Omental fat pad (tissue), 4 donors: ENCODE measurements at places on chromosomes 7 and 10. TPM values are rescaled to one million over a fixed set of nuclear protein-coding genes. Genes with fewer than 3 reads are reported as not detected.
A peak's percentile ranks its signal among the peaks of the same experiment; 100 is the strongest.

DNA sequence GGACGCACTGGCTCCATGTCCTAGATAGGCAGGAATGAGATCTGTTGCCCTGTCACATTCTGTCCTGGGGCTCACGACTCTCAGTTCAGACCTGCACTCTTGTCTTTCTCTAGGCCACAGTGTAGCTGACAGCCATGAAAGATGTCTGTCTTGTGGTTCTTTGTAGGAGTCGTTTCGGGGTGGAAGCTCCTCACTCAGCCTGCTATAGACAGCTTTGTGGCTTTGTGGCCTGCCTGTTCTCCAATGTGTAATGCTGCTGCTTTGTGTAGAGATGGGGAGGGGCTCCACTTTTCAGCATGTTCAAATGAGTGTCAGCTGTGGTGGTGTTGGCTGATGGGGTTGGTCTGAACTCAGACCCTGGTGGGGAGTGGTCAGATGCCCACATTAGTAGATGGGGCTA is 410.7 kb downstream of the ACTR3B start:
- no peak for DNase-seq

DNA sequence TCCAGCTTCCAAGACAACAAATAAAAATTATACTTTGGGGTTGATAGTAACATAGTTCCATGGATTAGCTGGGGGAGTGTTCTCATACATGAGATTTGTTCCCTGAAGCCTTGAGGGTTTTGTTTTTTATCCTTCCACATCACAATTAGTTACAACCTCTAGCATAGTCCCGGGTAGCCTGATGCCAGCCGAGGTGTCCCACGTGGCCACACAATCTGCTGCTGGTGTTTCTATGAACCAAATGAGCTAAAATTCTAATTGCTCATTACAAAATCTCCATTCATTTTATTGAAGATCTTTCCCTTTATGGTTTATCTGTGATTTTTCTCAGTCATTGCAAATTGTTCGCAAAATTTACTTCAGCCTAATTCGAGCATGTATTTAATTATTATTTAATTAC is 84.7 kb downstream of the CACNA2D1 start:
- no peak for DNase-seq

DNA sequence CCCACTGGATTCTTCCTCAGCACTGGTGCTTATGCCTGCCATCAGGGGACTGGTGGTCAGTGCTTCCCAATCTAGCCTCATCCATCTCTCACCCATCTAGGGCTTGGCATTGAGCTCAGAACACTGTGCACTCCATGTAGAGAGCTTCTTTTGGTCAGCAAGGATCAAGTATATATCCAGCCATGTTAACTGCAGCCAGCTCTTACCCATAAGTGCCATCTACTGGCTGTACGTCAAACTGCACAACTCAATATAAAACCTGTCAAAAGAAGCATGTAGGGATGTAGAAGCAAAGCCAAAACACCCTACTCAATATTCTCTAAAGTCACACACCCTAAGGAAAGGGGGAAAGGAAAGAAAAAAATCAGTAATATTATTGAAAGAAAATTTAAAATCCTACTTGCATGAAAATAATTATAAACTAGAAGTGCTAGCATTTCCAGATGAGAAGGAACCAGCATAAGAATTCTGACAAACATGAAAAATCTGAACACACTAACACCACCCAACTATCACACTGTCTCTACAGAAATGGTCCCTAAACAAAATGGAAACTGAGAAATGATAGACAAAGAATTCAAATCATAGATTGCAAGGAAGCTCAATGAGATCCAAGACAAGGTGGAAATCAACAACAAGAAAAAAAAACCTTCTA is 531.1 kb upstream of the STEAP1 start:
- DNase-seq = no peak

Gene DGKI
- total RNA-seq = 2.6 TPM

- DNase-seq = no peak
These were observed 100.6 kb downstream of the LYZL1 start for GRCh38 chr10:29389493-29389892.

DNA sequence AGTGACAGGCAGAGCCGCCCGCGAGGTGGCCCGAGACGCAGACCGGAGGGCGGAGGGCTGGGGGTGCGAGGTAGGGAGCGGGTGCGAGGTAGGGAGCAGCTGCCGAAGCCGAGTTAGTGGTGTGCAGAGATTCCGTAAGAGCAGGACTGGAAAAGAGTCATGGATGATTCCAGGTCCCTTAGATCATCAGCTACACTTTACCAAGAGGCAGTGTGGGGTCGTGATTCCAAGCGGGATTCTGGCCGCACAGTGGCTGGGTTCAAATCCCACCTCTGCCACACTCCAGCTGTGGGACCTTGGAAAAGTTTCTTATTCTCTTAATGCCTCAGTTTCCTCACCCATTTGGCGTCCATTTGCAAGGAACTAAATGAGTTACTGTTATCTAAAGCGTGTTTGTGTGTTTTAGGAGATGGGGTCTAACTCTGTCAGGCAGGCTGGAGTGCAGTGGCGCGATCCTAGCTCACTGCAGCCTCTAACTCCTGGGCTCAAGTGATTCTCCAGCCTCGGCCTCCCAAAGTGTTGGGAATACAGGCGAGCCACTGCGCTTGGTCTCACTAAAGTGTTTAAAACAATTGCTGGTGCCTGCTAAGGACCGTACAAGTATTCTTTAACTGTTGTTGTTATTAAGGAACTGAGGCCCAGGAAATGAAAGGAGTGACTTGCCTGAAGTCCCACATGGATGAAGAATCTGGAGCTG is 1.1 kb downstream of the NDUFB2 start:
- no peak for DNase-seq

Gene C10orf62
- total RNA-seq = not detected

DNA sequence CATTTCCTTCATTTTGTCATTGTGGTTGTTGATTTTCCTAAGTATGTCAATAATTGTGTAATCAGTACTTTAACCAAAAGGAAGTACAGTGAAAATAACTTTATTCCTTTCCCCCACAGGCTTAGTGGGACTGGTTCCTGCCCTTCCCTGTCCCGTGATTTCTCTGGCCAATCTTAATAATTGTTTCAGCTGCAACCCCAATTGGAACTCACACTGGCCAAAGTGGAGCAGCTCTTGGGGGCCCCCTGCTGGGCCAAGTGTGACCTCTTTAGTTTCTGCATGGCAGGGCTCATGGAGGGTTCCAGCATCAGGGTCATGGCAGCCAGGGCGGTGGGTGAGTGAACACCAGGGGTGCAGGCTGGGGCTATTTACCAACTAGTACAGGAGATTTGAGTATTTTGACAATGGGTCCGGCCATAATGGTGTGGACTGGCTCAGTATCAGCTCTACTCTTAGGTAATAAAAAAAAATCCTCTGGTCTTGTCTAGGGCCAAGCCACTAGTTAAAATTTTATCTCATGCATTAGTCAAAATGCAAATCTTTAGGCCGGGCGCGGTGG is 31.7 kb downstream of the CYCS start:
- peak; percentile 50 for DNase-seq

DNA sequence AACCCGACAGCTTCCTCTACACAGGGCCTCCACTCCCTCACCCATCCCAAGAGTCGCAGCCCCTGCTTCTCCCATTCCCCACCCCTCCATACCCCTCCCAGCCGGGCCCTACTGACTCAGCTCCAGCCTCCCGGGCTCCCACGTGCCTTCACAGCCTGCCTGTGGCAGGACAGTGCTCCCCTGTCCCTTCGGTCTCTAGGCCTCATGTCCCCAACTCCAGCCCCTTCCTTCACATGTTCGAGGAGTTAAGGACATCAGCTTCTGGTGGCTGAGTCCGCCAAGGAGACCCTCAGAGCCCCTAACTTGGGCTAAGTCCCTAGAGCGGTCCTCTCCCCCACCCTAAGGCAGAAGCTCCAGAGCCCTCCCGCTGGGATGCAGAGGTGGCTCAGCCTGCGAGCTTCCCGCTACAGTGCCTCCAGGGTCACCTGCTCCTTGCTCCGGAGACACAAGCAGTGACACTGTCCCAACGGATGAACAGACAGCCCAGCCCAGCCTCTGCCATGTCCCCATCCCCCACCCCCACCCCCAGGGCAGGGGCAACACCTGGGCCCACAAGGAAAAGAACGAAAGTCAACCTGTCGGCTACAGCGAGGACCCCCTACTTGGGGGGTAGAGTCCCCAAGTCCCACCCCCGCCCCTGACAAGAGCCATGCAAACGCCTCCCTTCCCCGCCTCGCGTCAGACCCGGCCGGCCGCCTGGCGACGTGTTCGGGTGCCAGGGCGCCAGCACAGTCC is 716 bp downstream of the SMARCD3 start:
- DNase-seq = no peak

DNA sequence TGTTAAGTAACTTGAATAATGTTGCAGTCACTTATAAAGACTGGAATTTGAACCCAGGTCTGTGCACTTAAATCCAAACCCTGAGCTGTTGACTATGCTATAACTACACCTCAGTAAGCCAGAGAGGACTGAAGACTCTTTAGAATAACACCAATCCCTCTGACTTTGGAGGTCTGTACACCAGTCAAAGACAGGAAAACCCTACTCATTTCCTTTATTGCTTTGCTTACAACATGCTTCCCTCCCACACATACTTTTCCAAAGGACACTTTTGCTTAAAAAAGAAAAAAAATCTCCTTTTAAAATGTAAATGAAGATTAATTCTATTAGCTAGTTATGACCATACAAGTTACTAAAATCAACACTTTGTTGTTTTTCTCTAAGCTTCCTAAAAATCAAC is 184.7 kb upstream of the KCTD7 start:
- DNase-seq = no peak

DNA sequence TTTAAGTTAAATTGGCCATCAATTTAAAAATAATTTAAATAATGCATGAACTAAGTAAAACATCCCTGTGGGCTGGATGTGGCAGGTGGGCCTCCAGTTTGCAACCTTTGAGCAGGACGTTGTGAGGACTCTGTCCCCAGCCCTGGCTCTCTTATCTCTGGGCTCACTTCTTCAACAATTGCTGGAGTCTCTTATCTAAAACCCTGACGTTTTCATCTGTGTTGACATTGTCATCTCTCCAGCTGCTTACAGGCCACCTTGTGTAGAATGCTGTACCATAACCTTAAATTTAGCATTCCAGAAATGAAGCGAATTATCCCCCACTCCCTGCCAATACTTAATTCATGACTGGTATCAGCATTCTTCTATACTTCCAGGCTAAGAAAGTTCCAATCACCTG is 3.2 kb upstream of the KIF5B start:
- no peak for DNase-seq

Gene ADCY1
- total RNA-seq = 2.3 TPM

DNA sequence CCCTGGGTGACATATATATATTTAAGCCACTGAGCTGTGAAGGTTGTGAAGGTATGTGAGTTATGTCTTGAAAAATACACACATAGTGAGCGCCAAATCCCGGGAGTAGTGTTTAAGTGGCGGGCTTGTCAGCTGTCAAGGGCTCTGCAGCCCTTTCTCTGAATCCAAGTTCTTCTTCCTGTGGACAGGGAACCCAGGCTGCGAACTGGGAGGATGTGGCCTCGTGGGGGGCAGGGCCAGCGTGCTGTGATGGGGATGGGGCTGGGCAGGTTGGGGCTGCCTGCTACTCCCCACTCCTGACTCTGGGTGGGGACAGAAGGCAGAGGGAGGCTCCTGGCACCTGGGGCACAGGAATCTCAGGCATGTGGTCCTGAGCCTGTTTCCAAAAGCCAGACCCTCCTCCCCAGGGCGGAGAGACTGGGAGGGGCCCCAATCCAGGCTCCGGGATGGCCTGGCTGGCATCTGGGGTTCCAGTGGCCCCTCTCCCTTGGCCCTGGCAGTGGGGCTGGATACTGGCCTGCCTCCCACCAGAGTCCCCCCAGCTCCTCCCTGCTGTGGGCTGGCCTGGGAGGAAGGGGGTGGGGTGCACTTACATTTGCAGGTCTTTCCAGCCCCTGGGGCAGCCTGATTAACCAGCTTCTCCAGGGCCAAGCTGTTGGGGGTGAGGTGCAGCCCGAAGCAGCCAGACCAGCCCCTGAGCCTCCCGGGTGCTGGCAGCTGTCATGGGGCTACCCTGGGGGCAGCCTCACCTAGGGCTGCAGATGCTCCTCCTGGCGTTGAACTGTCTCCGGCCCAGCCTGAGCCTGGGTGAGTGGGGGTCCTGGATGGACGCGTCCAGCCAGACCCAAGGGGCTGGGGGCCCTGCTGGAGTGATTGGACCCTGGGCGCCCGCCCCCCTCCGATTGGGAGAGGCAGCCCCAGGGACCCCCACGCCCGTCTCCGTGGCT is at the start of gene UPK3B:
UPK3B (plus strand) TSS at position 622 of the 947 bp plus-strand sequence; CDS start at position 723, 101 bp downstream.
- DNase-seq = no peak

DNA sequence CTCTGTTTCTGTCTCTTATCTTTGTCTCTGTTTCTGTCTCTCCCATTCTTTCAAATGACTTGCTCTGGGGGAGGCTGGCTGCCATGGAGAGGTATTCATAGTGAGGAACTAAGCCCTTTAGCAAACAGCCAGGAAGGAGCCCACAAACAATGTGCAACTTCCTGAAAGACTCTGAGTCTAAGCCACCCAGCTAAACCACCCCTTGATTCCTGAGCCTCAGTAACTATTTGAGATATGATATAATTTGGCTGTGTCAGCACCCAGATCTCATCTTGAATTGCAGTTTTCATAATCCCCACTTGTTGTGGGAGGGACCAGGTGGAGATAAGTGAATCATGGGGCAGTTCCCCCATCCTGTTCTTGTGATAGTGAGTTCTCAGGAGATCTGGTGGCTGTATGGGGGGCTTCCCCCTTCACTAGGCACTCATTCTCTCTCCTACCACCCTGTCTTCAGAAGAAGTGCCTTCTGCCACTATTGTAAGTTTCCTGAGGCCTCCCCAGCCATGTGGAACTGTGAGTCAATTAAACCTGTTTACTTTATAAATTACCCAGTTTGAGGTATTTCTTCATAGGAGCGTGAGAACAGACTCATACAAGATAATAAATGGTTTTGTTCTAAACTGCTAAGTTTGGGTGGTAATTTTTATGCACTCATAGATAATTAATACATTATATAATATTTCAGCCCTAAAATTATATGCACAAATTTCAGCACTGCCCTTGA is 121.2 kb upstream of the FOXP2 start:
- DNase-seq = no peak

DNA sequence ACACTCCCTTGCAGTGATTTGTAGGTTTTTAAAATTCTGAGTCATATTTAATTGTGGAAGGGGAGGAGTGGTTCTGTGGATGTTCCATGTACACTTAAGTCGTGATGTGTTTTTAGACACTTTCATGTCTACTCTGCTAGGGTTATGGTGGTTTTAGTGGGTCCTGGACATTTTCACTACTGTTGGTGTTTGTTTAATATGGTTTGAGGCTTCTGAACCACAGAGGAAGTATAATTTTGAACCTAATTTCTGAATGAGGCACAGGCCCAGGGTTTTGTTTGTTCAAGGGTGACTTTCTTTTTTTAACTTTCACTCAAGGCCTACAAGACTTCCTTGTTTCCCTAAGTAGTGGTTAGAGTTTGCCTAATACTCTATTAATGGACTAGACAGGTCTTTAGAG is 13.3 kb downstream of the SLC26A5 start:
- DNase-seq = no peak

Gene HOXA11
- not detected for total RNA-seq

Gene MOSPD3
- total RNA-seq = 8.9 TPM
